ENCODE measurements at places on chromosomes 12 and 14. TPM values are rescaled to one million over a fixed set of nuclear protein-coding genes. Genes with fewer than 3 reads are reported as not detected.

- DNase-seq = no peak
Measured at GRCh38 chr12:14390870-14391530, 25.5 kb downstream of the ATF7IP start.

GRCh38 chr14:61560323-61560722 is 135.0 kb upstream of the HIF1A start:
- DNase-seq = no peak

The ADAM21 gene
- not detected for total RNA-seq

The PMCH gene
- not detected for total RNA-seq

The CCDC197 gene
- total RNA-seq = not detected

DNA sequence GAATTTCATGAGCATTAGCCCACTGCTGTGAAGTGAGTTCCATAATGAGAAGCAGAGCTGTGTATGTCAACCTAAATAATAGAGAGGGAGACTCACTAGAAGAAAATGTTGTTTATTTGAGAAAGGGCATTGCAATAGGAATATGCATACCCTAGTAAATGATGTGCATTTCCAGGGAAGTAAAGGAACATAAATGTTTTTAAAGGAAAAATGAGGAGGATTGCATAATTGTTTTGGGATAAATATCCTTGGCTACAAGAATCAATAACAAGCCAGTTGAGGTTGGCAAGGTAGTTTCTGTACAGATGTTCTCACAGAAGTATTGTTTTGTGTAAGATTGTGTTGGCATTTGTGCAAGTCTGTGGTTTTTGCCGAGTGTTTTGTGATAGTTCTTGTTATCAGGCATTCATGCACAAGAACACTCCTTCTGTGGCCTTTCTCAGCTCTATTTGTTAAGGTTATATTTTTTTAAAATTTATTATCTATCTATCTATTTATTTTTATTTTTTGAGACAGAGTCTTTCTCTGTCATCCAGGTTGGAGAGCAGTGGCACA is 47.1 kb downstream of the EMP1 start:
- DNase-seq = no peak

GRCh38 chr12:79778802-79779448 is 88.2 kb upstream of the PAWR start:
- DNase-seq = no peak

The KRT81 gene
- not detected for total RNA-seq

Measured in Peyer's patch (tissue), 4 donors.